ENCODE measurements at places on chromosomes 7 and 10. TPM values are rescaled to one million over a fixed set of nuclear protein-coding genes. Genes with fewer than 3 reads are reported as not detected.

The TMEM229A gene
- not detected for total RNA-seq

GRCh38 chr7:128103498-128104107 is 72.4 kb upstream of the LRRC4 start:
- H3K4me3 ChIP-seq: peak overlapping the region; percentile 46
- no peak for DNase-seq
- no peak overlapping the region for H3K27ac ChIP-seq
- peaks cover 16% of the 10 kb centered on the region for H3K27me3 ChIP-seq
- H3K4me1 ChIP-seq: no peaks in the 10 kb centered on the region

The DGKB gene
- total RNA-seq: 0.95 TPM

- peaks cover 22% of the 10 kb centered on the region for H3K4me1 ChIP-seq
- no peak for DNase-seq
- no peaks in the 10 kb centered on the region for H3K36me3 ChIP-seq
- H3K4me3 ChIP-seq: no peak overlapping the region
These were observed 125.6 kb downstream of the DIP2C start for GRCh38 chr10:563827-564226.

The LLCFC1 gene
- total RNA-seq: not detected

GRCh38 chr7:87797395-87797794 is 78.8 kb downstream of the SLC25A40 start:
- no peak overlapping the region for H3K4me3 ChIP-seq
- H3K4me1 ChIP-seq: no peaks in the 10 kb centered on the region
- no peaks in the 10 kb centered on the region for H3K27me3 ChIP-seq
- H3K36me3 ChIP-seq: no peaks in the 10 kb centered on the region
- H3K27ac ChIP-seq: no peak overlapping the region

The ORAI2 gene
- 2.2 TPM for total RNA-seq

DNA sequence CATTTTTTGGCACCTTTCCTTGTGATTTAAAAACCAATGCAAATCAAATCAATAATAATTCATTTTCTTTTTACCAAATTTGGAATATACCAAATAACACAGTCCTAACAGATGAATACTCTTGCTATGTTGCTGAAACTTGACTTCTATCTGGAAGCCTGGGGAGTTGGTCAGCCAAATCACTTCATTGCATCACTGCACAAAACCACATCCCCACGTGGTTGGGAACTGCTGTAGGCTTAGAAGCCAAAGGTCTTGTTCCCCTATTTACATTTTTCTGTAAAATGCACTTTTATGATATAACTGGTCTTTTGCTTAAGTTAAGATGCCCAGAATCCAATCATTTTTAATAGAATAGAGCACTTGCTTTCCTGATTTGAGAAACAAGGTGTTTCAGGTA is 15.2 kb downstream of the GPR85 start:
- no peak overlapping the region for H3K27ac ChIP-seq
- no peak overlapping the region for H3K4me3 ChIP-seq
- H3K4me1 ChIP-seq: no peaks in the 10 kb centered on the region
- no peaks in the 10 kb centered on the region for H3K36me3 ChIP-seq
- DNase-seq: no peak
- no peaks in the 10 kb centered on the region for H3K27me3 ChIP-seq

Measured in gastrocnemius medialis (tissue), 4 donors.